ENCODE measurements at places on chromosomes 4 and X. TPM values are rescaled to one million over a fixed set of nuclear protein-coding genes. Genes with fewer than 3 reads are reported as not detected.

C4orf54 gene
- total RNA-seq, result under 0.01 TPM

TLR8 gene
- 1.6 TPM for total RNA-seq

SPANXA1 gene
- not detected for total RNA-seq

DUSP9 gene
- total RNA-seq, result not detected

GASK1B gene
- total RNA-seq, result 27.5 TPM

SMARCA1 gene
- 54.5 TPM for total RNA-seq

MAOA gene
- total RNA-seq, result 334 TPM

AADAT gene
- total RNA-seq, result 2.9 TPM

KLHL4 gene
- total RNA-seq, result 1.0 TPM

S100G gene
- total RNA-seq, result not detected

TMEM255A gene
- total RNA-seq, result 4.5 TPM

All from esophagus muscularis mucosa (tissue), 4 donors.